Suprapubic skin (tissue), 4 donors: ENCODE measurements at places on chromosomes 13 and 19. TPM values are rescaled to one million over a fixed set of nuclear protein-coding genes. Genes with fewer than 3 reads are reported as not detected.

The DAND5 gene
- not detected for total RNA-seq

- DNase-seq, result peak; percentile 74
- no peak overlapping the region for H3K4me3 ChIP-seq
- H3K27ac ChIP-seq, result no peak overlapping the region
- peaks cover 14% of the 10 kb centered on the region for H3K4me1 ChIP-seq
- H3K36me3 ChIP-seq, result no peaks in the 10 kb centered on the region
- H3K27me3 ChIP-seq, result no peaks in the 10 kb centered on the region
Observed at GRCh38 chr13:113804017-113804702, 45.1 kb downstream of the TMEM255B start.

DNA sequence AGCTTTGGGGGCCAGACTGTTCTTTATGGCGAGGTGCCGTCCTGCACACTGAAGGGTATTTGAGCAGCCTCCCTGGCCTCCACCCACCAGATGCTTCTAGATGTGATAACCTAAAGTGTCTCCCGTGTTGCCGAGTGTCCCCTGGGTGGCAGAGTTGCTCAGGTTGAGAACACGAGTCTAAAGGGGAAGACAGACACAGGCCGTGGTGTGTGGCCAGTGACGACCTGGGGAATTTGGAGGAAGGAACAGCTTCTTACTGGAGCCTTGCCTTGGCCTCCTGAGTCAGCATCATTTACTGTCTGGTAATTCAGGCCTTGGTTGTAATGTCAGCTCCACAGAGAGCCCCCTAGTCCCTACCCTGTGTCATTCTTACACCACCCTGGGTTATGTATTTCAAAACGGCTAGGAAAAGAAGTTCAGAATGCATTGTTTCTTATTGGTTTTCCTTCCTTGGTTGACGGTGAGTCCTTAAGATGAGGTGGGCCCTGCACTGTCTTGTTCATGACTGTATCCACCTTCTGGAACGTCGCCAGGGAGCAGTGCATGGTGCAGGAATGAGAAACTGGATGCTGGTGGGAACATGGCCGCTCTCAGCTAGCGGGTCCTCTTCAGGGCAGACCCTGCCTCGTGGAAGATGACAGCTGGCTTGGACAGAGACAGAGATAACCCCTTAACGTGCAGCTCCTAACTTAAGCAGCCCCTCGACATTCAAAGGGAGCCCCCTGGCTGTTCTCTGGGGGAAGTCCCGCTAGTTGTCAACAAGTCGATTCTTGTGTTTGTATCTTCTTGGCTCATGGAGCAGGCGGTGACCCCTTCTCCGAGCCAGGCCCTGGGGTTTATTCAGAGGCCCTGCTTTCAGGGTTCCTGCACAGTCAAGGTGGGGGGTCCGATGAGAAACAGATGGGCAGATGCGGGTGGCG is 7.2 kb downstream of the SIN3B start:
- H3K27me3 ChIP-seq, result no peaks in the 10 kb centered on the region
- no peak overlapping the region for H3K4me3 ChIP-seq
- no peak for DNase-seq
- peaks cover 76% of the 10 kb centered on the region for H3K36me3 ChIP-seq

The SLC27A1 gene
- total RNA-seq, result 40.0 TPM

GRCh38 chr13:36369268-36370107 is 23.3 kb upstream of the SPART start:
- no peaks in the 10 kb centered on the region for H3K27me3 ChIP-seq
- H3K36me3 ChIP-seq, result no peaks in the 10 kb centered on the region
- H3K4me1 ChIP-seq, result no peaks in the 10 kb centered on the region
- no peak for DNase-seq
- no peak overlapping the region for H3K27ac ChIP-seq

DNA sequence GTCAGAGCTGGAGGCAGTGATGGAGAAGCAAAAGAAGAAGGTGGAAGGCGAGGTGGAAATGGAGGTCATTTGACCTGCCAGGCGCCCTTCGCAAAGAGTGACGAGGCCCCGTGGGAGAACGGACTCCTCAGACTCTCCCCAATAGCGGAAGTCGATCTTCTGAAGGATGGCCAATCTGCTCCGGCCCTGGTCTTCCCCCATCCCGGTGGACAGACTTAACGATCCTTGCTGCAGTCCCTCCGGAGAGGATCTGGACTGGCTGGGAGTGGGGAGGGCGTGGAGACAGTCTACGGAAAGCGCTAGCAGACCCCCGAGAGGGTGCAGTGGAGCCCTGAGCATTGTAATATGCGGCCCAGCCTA is 11.9 kb downstream of the EPS8L1 start:
- peaks cover 30% of the 10 kb centered on the region for H3K4me1 ChIP-seq
- H3K27me3 ChIP-seq, result peaks cover 36% of the 10 kb centered on the region
- H3K4me3 ChIP-seq, result peak overlapping the region; percentile 51

DNA sequence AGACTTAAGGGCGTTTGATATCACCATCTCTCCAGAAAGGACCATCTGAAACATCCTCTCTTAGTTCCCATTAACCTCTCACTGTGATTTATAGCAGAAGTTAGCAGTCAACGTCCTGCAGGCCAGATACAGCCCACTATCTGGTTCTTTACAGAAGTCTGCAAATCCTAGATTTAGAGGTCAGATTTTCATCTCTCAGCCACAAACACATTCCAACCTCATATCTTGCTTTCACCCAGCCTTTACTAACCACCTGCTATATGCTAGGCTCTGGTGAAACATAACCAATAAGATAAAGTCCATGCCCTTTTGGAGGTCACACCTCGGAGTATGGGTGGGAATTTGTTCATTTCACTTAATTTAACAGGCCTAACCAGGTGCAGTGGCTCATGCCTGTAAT is 76.8 kb upstream of the CACNA1A start:
- peaks cover 3% of the 10 kb centered on the region for H3K27me3 ChIP-seq
- H3K4me1 ChIP-seq, result no peaks in the 10 kb centered on the region
- no peak for DNase-seq
- no peak overlapping the region for H3K4me3 ChIP-seq

DNA sequence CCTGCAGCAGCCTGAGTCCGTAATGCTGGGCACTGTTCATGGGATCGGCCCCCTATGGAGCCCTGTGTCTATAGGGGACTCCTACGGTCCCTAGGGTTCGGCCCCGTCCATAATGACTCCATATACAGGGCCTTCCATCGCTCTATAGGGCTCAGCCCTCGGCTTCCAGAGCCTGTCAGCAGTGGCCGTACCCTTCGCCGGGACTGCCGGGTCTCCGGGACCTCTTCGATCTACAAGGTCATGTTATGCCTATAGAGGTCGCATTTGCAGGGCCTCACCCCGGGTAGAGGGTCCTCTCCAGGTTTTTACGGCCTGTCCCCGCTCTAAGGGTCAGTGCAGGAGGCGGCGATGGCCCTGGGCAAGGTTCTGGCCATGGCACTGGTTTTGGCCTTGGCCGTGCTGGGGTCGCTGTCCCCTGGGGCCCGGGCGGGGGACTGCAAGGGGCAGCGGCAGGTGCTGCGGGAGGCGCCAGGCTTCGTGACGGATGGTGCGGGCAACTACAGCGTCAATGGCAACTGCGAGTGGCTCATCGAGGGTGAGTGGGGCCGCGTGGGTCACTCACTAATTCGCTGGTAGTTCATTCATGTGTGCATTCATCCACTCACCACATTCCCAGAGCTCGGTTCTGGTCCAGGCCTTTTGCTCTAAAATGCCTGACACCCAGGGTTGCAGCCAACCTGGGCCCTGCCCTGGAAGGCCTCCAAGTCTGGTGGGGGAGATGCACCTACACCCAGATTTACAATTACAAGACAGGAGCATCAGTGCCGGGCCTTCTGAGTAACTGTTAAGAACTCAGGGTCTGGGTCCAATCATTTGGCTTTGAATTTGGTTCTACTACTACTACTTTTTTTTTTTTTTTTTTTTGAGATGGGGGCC is 699 bp downstream of the MEGF8 start:
- H3K4me3 ChIP-seq, result peak overlapping the region; percentile 92
- DNase-seq, result no peak
- no peaks in the 10 kb centered on the region for H3K36me3 ChIP-seq
- peak overlapping the region; percentile 60 for H3K27ac ChIP-seq
- H3K27me3 ChIP-seq, result peaks cover 28% of the 10 kb centered on the region

The SLC27A5 gene
- 8.3 TPM for total RNA-seq

The MATK gene
- total RNA-seq, result 5.4 TPM

DNA sequence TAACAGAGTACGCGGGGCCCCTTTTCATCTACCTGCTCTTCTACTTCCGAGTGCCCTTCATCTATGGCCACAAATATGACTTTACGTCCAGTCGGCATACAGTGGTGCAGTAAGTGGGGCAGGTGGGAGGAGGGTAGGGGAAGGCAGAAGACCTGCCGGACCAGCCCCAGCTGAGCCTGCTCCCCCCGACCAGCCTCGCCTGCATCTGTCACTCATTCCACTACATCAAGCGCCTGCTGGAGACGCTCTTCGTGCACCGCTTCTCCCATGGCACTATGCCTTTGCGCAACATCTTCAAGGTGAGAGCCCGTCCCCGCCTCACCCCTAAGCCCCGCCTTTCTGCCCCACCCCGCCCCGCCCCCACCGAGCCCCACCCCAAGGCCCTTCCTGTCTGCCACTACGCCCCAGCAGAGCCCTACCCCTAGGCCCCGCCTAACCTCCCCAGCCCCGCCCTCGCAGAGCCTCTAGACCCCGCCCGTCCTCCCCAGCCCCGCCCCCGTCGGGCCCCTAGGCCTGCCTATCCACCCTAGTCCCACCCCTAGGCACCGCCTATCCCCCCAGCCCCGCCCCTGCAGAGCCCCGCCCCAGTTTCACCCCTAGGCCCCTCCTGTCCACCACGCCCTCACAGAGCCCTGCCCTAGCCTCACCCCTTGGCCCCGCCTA is 7.7 kb downstream of the NDUFB7 start:
- peak; percentile 72 for DNase-seq
- H3K36me3 ChIP-seq, result peaks cover 35% of the 10 kb centered on the region
- peaks cover 53% of the 10 kb centered on the region for H3K4me1 ChIP-seq
- H3K27ac ChIP-seq, result peak overlapping the region; percentile 68
- no peaks in the 10 kb centered on the region for H3K27me3 ChIP-seq

- H3K27ac ChIP-seq, result no peak overlapping the region
- no peak overlapping the region for H3K4me3 ChIP-seq
- H3K36me3 ChIP-seq, result no peaks in the 10 kb centered on the region
- no peaks in the 10 kb centered on the region for H3K4me1 ChIP-seq
Observed at GRCh38 chr13:71149046-71149445, 718.0 kb downstream of the DACH1 start.

GRCh38 chr19:3233831-3234230 is 9.4 kb downstream of the CELF5 start:
- H3K4me3 ChIP-seq, result no peak overlapping the region
- peaks cover 37% of the 10 kb centered on the region for H3K27me3 ChIP-seq
- no peak overlapping the region for H3K27ac ChIP-seq
- DNase-seq, result no peak
- H3K36me3 ChIP-seq, result no peaks in the 10 kb centered on the region

The CCL25 gene
- not detected for total RNA-seq

DNA sequence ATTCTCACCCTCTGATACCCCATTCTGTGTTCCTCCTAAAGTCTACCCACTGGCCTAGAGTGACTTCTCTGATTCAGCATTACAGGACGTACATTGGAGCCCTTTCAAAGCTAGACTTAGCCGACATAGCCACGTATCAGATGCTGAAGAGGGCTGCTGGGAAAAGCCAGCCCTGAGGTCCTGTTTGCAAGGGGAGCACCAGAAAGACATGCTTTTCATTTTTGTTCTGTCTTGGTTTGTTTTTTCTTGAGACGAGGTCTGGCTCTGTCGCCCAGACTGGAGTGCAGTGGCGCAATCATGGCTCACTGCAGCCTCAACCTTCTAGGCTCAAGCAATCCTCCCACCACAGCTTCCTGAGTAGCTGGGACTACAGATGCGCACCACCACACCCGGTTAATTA is 6.3 kb upstream of the ZSWIM4 start:
- DNase-seq, result no peak
- H3K27me3 ChIP-seq, result no peaks in the 10 kb centered on the region
- no peak overlapping the region for H3K4me3 ChIP-seq
- H3K36me3 ChIP-seq, result no peaks in the 10 kb centered on the region

The ZNF440 gene
- total RNA-seq, result 81.2 TPM

The RETN gene
- not detected for total RNA-seq

GRCh38 chr13:89750371-89750770 is 1597.1 kb upstream of the MIR17HG start:
- H3K36me3 ChIP-seq, result no peaks in the 10 kb centered on the region
- H3K27me3 ChIP-seq, result no peaks in the 10 kb centered on the region
- no peak for DNase-seq
- H3K27ac ChIP-seq, result no peak overlapping the region
- no peaks in the 10 kb centered on the region for H3K4me1 ChIP-seq

DNA sequence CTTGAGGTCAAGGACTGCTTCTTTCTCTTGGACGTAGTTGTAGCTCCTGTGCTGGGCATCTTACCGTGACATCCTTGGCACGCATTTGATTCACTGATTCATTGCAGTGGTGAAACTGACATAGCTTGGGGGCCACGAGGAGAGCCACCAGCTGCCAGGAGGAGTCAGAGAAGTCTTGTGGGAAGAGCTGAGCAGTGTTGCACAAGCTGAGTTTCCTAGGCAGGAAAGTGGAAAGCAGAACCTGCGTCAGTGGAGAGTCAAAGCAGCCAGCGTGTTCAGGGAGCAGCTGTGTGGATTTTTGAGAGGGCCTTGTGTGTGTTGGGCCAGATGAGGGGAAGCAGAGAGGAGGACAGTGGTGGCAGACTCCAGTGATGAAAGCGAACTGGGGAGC is 5.3 kb upstream of the GPR183 start:
- H3K27me3 ChIP-seq, result no peaks in the 10 kb centered on the region
- peak overlapping the region; percentile 57 for H3K27ac ChIP-seq
- H3K4me3 ChIP-seq, result no peak overlapping the region
- H3K4me1 ChIP-seq, result peaks cover 21% of the 10 kb centered on the region
- peak; percentile 85 for DNase-seq
- peaks cover 4% of the 10 kb centered on the region for H3K36me3 ChIP-seq

DNA sequence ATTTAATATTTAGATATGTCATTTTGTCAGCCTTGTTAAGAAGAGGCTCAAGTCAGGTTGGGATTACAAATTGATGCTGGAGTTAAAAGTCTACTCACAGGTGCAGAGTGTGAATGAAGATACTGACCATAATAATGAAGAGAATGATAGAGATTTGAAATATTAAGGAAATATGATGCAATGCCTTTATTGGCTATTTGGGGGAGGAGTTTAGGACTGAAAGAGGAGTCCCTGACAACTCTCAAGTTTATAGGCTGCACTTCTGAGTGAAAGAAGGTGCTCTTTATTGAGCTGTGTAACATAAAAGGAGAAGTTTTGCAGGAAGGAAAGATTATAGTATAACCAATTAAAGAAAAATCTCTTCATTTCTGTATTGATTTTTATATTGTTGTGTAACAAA is 827.7 kb upstream of the PCDH9 start:
- no peak overlapping the region for H3K27ac ChIP-seq
- H3K4me3 ChIP-seq, result no peak overlapping the region
- no peaks in the 10 kb centered on the region for H3K27me3 ChIP-seq
- H3K36me3 ChIP-seq, result no peaks in the 10 kb centered on the region
- H3K4me1 ChIP-seq, result no peaks in the 10 kb centered on the region
